ENCODE measurements at places on chromosomes 11 and 22.

DNA sequence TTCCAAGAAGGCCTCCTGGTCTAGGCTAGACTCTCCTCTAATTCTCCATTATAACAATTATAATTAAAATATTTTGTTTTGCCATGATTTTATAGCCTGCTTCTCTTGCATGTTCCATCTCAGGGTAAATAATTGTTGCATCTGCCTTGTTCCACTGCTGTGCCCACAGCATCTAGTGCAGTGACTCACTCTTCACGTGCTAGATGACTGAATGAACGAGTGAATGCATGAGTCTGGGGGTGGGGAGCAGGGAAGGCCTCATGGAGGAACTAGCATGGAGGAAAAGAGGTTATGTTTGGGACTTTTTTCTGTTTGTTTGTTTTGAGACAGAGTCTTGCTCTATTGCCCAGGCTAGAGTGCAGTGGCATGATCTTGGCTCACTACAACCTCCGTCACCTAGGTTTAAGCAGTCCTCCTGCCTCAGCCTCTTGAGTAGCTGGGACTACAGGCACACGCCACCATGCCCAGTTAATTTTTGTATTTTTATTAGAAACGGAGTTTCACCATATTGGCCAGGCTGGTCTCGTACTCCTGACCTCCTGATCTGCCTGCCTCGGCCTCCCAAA lies 5.2 kb upstream of the OAF start:
- DNase-seq = no peak

GRCh38 chr11:45063669-45064068 lies 82.8 kb upstream of the PRDM11 start:
- no peak for DNase-seq

DNA sequence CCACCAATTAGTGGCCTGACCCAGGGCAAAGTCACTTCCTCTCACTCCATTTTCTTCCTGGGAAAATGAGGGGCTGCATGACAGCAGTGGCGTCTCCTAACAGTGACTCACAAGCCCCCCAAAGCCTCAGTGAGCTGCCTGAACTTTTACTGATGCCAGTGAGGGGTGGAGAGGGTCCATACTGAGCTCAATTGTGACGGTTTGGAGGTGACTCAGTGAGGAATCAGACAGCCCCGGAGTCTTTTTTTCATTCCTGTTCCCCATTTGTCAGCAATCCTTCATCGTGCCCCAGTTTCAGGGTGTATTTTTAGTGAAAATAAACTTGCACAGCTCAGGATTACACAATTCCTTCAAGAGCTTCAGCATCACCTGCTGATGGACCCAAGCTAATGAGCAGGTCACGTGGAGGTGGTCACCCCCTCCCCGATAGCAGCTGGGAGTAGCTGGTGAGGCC lies 30.1 kb upstream of the RASD2 start:
- no peak for DNase-seq

DNA sequence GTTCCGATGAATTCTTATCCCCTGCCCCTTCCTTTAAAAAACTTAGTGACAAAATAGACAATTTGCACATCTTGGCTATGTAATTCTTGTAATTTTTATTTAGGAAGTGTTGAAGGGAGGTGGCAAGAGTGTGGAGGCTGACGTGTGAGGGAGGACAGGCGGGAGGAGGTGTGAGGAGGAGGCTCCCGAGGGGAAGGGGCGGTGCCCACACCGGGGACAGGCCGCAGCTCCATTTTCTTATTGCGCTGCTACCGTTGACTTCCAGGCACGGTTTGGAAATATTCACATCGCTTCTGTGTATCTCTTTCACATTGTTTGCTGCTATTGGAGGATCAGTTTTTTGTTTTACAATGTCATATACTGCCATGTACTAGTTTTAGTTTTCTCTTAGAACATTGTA lies 12.0 kb downstream of the CCND1 start:
- DNase-seq = no peak
